Temporal lobe (tissue), 4 donors: ENCODE measurements at places on chromosomes 7 and 10. TPM values are rescaled to one million over a fixed set of nuclear protein-coding genes. Genes with fewer than 3 reads are reported as not detected.

The TRIM50 gene
- not detected for total RNA-seq

The PODXL gene
- 21.6 TPM for total RNA-seq

The SKIDA1 gene
- 6.9 TPM for total RNA-seq

The CARD11 gene
- 0.25 TPM for total RNA-seq

The VAX1 gene
- total RNA-seq, result 1.7 TPM

The DOCK4 gene
- 81.6 TPM for total RNA-seq

The TET1 gene
- 28.0 TPM for total RNA-seq

The NUTM2D gene
- total RNA-seq, result 7.9 TPM

The NPY4R gene
- total RNA-seq, result under 0.01 TPM

The PRLHR gene
- 2.0 TPM for total RNA-seq
